ENCODE measurements at places on chromosomes 5 and 9. TPM values are rescaled to one million over a fixed set of nuclear protein-coding genes. Genes with fewer than 3 reads are reported as not detected.

PAPPA gene
- 0.37 TPM for total RNA-seq

SPINK13 gene
- total RNA-seq: not detected

DNA sequence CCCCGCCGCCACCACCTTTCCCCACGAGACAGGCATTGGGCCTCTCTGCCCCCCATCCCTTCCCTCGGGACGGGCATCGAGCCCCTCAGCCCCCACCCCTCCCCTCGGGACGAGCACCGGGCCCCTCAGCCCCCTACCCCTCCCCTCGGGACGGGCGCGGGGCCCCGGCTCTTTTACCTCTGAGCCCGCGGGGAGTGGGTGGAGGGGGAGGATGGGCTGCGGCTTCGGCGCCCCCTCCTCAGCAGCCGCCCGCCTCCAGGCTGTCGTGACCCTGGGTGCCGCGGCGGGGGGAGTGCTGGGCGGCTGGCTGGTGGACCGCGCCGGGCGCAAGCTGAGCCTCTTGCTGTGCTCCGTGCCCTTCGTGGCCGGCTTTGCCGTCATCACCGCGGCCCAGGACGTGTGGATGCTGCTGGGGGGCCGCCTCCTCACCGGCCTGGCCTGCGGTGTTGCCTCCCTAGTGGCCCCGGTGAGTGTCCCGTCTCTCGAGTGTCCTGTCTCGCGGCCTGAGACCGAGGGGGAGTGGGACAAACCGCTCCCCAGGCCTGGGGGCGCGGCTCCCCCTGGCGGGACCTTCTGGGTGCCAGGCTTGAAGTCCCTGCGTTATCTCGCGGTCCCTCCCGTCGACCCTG is 791 bp downstream of the SLC2A8 start:
- H3K4me1 ChIP-seq: peaks cover 14% of the 10 kb centered on the region
- peaks cover 47% of the 10 kb centered on the region for H3K27me3 ChIP-seq
- H3K36me3 ChIP-seq: no peaks in the 10 kb centered on the region
- peak overlapping the region; percentile 86 for H3K4me3 ChIP-seq
- H3K27ac ChIP-seq: no peak overlapping the region

GRCh38 chr5:158135682-158136179 is 276.8 kb upstream of the CLINT1 start:
- no peak overlapping the region for H3K4me3 ChIP-seq
- H3K27ac ChIP-seq: no peak overlapping the region
- H3K27me3 ChIP-seq: peaks cover 23% of the 10 kb centered on the region
- peaks cover 2% of the 10 kb centered on the region for H3K36me3 ChIP-seq
- peaks cover 3% of the 10 kb centered on the region for H3K4me1 ChIP-seq
- no peak for DNase-seq

DNA sequence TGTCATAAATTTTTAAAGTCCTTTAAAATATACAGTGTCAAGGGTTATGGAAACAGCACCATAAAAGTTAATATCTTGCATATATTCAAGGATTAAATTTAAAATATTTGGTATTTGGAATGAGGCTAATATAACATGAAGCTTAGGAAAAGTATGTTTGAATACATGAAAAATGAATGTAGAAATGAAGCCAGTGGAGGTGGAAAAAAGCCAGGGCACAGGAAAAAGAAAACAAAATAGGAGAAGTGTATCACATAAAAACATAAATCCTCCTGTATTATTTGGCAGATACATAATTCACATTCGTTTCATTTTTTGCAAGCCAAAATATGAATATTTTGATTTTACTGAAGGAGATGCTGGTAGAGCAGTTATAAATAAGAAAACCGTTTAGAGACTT is 587.0 kb upstream of the ZNF608 start:
- no peak overlapping the region for H3K4me3 ChIP-seq
- H3K27ac ChIP-seq: no peak overlapping the region
- no peaks in the 10 kb centered on the region for H3K4me1 ChIP-seq
- H3K27me3 ChIP-seq: no peaks in the 10 kb centered on the region
- H3K36me3 ChIP-seq: no peaks in the 10 kb centered on the region

- H3K27me3 ChIP-seq: no peaks in the 10 kb centered on the region
- H3K4me1 ChIP-seq: peaks cover 41% of the 10 kb centered on the region
- peaks cover 4% of the 10 kb centered on the region for H3K36me3 ChIP-seq
- peak; percentile 6 for DNase-seq
- peak overlapping the region; percentile 74 for H3K4me3 ChIP-seq
Observed at GRCh38 chr9:93121316-93122241, 12.5 kb downstream of the NINJ1 start.
